ENCODE measurements at places on chromosomes 6 and 20.

GRCh38 chr20:57484772-57485171, 40.2 kb downstream of the CTCFL start:
- DNase-seq, result no peak

- DNase-seq, result no peak
Observed at GRCh38 chr20:16676891-16677290, 52.9 kb upstream of the SNRPB2 start.

- DNase-seq, result no peak
Observed at GRCh38 chr20:5349448-5349847, 32.7 kb upstream of the PROKR2 start.

- no peak for DNase-seq
Observed at GRCh38 chr20:45836841-45837240, 3.2 kb downstream of the SNX21 start.

- no peak for DNase-seq
Observed at GRCh38 chr6:133983099-133983939, 30.3 kb downstream of the TBPL1 start.

- DNase-seq, result peak; percentile 91
Observed at GRCh38 chr20:49510562-49511122, 28.2 kb upstream of the KCNB1 start.

GRCh38 chr20:2397595-2398145, 17.0 kb downstream of the TGM6 start:
- no peak for DNase-seq

GRCh38 chr20:30486103-30486478, 771.4 kb upstream of the DEFB115 start:
- DNase-seq, result no peak

DNA sequence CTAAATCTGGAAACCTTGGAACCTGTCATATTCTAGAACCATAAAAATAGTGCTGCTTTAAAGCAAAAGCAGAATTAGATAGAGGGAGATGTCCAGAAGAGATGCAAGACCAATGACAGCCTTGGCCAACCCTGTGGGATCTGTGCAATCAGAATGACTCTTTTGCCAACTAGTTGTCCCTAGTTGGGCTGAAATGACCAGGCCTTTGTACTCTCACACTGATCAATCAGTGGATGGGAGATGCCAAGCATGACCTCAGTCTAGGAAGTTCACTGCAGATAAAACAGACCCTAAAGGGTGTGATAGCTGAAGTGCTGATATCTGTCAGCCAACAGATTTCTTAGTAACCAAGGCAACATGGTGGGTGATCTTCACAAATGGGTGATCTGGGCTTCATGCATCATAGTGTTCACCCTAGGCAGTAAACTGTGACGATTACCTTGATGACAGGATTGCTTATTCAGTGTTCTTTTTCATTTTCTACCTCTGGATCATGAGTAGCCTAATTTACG, 52.1 kb downstream of the BCKDHB start:
- no peak for DNase-seq

DNA sequence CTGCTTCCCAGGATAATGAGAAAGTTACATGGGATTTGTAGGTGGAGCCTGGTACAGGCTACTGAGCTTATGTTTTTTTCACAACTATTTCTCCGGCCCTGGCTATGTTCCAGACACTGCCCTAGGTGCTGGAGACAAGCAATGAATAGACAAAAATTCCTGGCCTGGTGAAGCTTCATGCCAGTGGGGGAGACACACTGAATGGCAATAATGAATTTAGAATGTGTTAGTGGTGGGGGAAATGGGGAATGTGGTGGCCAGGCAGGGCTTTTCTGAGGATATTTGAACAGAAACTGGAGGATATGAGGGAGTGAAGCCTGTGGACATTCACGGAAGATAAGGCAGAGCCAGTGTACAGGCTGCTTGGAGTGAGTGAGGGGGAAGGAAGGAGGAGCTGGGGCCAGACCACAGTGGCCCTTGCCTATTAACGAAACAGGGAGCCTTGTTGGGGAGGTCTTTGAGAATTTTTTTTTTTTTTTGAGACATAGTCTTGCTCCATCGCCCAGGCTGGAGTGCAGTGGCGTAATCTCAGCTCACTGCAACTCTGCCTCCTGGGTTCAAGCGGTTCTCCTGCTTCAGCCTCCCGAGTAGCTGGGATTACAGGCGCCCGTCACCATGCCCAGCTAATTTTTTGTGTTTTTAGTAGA, 6.6 kb downstream of the FOXS1 start:
- no peak for DNase-seq

- DNase-seq, result peak; percentile 73
Observed at GRCh38 chr20:35092524-35093266, at the start of gene TRPC4AP. TRPC4AP (minus strand) TSS chr20:35092807; CDS start chr20:35092781, 26 bp downstream.

Data from fibroblast of the conjunctiva (primary cell).